ENCODE measurements at places on chromosomes 1 and 21. TPM values are rescaled to one million over a fixed set of nuclear protein-coding genes. Genes with fewer than 3 reads are reported as not detected.

GRCh38 chr1:168942165-168942564 is 164.3 kb upstream of the ATP1B1 start:
- DNase-seq = no peak
- H3K4me3 ChIP-seq = no peak overlapping the region
- H3K4me1 ChIP-seq = no peaks in the 10 kb centered on the region
- no peaks in the 10 kb centered on the region for H3K27me3 ChIP-seq
- H3K36me3 ChIP-seq = no peaks in the 10 kb centered on the region

DNA sequence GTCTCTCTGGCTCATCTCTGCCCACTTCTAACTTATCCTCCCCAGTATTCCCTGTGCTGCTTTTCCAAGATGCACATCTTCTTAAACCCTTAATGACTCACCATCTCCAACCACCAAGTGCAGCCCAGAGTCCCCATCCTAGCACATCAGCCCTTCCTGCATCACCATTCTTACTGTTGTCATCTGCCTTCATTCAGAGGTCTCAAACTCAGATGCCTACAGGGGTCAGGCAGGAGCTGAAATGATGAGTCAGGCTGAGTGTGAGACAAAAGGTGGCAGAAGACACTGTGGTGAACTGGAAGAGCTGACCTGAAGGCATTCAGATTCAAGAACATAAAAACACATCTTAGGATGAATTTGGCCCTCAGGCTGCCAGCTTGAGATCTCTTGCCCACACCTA is 34.6 kb downstream of the OLFML2B start:
- no peak overlapping the region for H3K4me3 ChIP-seq
- H3K4me1 ChIP-seq = no peaks in the 10 kb centered on the region
- no peaks in the 10 kb centered on the region for H3K27me3 ChIP-seq
- no peak overlapping the region for H3K27ac ChIP-seq
- no peaks in the 10 kb centered on the region for H3K36me3 ChIP-seq
- no peak for DNase-seq

The VASH2 gene
- 4.0 TPM for total RNA-seq

DNA sequence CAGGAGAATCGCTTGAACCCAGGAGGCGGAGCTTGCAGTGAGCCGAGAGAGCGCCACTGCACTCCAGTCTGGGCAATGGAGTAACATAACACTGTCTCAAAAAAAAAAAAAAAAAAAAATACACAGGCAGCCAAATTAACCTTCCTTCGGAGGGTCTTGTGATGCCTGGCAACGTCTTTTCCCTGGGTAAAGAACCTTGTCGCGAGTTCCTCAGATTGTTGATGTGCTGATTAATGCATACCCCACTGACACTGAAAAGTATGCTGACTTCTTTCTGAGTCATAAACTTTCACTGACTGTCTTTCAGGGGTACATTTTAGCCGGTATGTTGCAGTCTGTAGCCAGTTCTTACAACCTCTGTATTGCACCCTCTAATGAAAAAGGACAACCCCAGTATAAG is 95.1 kb upstream of the SOD1 start:
- H3K36me3 ChIP-seq = no peaks in the 10 kb centered on the region
- H3K4me3 ChIP-seq = no peak overlapping the region
- no peak overlapping the region for H3K27ac ChIP-seq
- no peak for DNase-seq
- peaks cover 6% of the 10 kb centered on the region for H3K4me1 ChIP-seq

- H3K27ac ChIP-seq = no peak overlapping the region
- no peaks in the 10 kb centered on the region for H3K36me3 ChIP-seq
- H3K4me1 ChIP-seq = no peaks in the 10 kb centered on the region
- no peak for DNase-seq
Measured at GRCh38 chr1:168556647-168557046, 12.8 kb upstream of the XCL2 start.

GRCh38 chr21:26686278-26686677 is 113.2 kb upstream of the CYYR1 start:
- no peak for DNase-seq
- no peak overlapping the region for H3K27ac ChIP-seq
- H3K4me1 ChIP-seq = no peaks in the 10 kb centered on the region
- H3K4me3 ChIP-seq = no peak overlapping the region
- H3K36me3 ChIP-seq = no peaks in the 10 kb centered on the region

- no peak for DNase-seq
- H3K27me3 ChIP-seq = no peaks in the 10 kb centered on the region
- H3K27ac ChIP-seq = no peak overlapping the region
- H3K4me1 ChIP-seq = no peaks in the 10 kb centered on the region
- H3K36me3 ChIP-seq = peaks cover 4% of the 10 kb centered on the region
Measured at GRCh38 chr1:21852282-21853130, 40.4 kb downstream of the LDLRAD2 start.

DNA sequence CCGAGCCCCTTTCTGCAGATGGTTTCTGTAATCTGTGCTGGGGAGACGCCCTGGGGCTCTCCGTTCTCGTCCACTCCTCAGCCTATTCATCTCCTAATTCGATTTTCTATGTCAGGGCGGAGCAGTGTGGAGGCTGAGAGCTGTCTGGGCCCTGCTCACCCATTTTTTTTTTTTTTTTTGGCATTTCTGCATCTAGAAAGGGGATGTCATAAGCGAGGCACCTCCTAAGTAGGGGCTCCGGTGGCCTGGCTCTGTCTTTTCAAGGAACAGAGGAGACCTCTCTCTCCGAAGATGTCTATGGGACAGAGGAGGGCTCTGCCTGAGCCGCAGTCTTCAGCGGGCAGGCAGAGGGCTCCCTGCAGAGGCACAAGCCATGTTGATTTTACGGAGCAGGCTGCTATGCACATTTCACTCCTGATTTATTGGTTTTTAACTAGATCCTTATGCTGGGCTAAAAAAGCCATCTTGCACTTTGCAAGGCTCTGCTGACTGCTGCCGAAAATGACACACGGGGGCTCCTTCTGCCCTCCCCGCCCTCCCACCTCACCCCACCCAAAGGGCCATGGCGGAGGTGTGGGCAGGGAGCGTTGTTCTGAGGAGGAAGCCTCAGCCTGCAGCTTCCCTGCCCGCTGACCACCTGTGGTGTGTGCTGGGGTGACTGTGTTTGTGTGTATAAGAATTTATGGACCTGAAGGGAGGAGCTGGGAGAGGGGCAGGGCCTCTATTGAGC is 71.0 kb downstream of the FOXD2 start:
- no peak for DNase-seq
- H3K27me3 ChIP-seq = peaks cover 17% of the 10 kb centered on the region
- H3K27ac ChIP-seq = no peak overlapping the region
- peak overlapping the region; percentile 53 for H3K4me3 ChIP-seq
- H3K4me1 ChIP-seq = no peaks in the 10 kb centered on the region

DNA sequence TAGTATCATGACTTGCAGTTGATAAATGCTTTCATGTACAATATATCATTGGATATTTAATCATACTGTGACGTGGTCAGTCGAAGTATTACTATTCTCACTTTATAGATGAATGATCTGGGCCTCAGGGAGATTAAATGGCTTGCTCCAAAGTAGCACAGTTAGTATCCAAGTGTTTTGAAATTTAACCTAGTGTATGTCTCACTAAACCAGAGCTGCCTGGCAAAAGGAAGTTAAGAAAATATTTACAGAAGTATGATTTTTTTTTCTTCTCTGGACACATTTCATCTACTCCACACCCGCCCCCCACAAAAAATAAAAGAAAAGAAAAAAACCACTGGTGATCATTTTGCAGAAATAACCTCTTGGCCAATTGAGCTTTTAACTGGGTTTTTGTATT is 71.9 kb upstream of the CXADR start:
- peak overlapping the region; percentile 6 for H3K27ac ChIP-seq
- no peaks in the 10 kb centered on the region for H3K4me1 ChIP-seq
- no peaks in the 10 kb centered on the region for H3K36me3 ChIP-seq
- H3K27me3 ChIP-seq = no peaks in the 10 kb centered on the region
- no peak overlapping the region for H3K4me3 ChIP-seq

The ESRRG gene
- total RNA-seq = 5.6 TPM

The MATN1 gene
- total RNA-seq = not detected

GRCh38 chr1:230189824-230190223 is 122.8 kb downstream of the GALNT2 start:
- H3K36me3 ChIP-seq = no peaks in the 10 kb centered on the region
- no peaks in the 10 kb centered on the region for H3K27me3 ChIP-seq
- H3K27ac ChIP-seq = no peak overlapping the region
- DNase-seq = no peak
- H3K4me3 ChIP-seq = no peak overlapping the region
- no peaks in the 10 kb centered on the region for H3K4me1 ChIP-seq

DNA sequence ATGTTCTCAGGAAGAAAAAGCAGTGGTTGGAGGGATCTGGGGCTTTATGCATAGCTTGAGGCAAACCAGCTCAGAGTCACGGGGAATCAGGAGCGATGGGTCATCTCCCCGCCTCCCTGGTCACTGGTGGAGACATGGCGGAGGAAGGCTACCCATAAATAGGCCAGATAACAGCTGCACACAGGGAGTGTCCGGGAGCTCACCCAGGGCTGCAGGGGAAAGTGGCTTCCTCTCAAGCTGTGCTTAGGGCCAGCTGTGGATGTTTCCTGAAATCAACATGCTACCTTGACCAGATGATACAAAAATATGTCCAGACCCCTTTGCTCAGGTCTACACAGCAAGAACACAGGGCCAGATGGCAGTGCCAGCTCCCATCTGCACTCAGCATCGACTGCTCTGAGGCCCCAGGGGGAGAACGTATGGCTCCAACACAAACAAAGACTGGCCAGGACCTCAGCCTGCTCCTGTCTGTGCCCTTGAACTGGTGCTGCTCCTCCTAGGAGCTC is 27.1 kb upstream of the RERE start:
- no peaks in the 10 kb centered on the region for H3K27me3 ChIP-seq
- H3K4me1 ChIP-seq = peaks cover 7% of the 10 kb centered on the region
- H3K27ac ChIP-seq = no peak overlapping the region
- H3K36me3 ChIP-seq = no peaks in the 10 kb centered on the region
- DNase-seq = no peak

DNA sequence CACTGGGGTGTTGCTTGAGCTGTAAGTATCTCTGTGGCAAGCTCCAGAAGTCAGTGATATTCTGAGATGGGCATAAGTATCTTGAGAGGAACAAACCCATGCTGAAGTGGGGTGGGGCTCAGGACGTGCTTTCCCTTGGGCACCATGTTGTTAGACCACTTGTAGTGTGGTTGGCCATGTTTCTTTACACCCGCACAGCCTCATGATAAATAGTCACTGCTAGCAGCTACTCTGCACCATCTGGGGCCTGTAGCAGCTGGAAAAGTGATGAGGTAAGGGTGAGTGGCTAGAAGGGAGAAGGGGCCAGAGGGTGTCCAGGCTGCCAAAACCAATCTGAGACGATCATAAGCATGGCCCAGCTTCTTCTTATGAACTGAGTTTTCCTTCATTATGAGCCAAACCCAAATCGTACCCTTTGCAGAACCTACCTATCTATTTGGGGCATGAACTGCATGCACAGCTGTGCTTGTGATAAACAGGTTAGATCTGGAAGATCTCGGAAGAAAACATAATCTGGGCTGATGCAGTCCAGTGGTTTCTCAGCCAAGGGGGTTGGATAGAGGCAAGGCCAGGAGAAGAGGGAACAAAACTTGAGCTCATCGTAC is 91.9 kb upstream of the IRF2BP2 start:
- peak overlapping the region; percentile 23 for H3K27ac ChIP-seq
- no peak overlapping the region for H3K4me3 ChIP-seq
- H3K4me1 ChIP-seq = no peaks in the 10 kb centered on the region

DNA sequence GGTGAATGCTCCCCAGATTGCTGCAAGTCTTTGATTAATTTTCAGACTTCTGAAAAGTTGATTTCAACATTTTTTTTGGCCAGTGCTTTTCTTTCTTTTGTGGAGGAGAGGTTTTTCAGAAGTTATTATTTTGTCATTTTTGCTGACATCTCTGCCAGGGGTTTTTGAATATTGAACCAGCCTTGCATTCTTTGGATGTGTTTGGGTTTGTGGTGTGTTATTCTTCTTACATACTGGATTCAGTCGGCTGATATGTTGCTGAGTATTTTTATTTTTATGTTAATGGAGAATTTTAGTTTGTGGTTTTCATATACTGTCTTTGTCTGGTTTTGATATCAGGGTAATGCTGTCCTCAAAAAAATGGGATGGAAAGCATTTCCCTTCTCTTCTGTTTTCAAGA is 25.3 kb downstream of the OBSCN start:
- no peaks in the 10 kb centered on the region for H3K4me1 ChIP-seq
- no peaks in the 10 kb centered on the region for H3K27me3 ChIP-seq
- no peak overlapping the region for H3K4me3 ChIP-seq
- no peak overlapping the region for H3K27ac ChIP-seq

The CELA2A gene
- not detected for total RNA-seq

- H3K27ac ChIP-seq = peak overlapping the region; percentile 90
- H3K36me3 ChIP-seq = no peaks in the 10 kb centered on the region
- no peaks in the 10 kb centered on the region for H3K27me3 ChIP-seq
- DNase-seq = no peak
Measured at GRCh38 chr1:9238550-9238949, 4.0 kb downstream of the H6PD start.

DNA sequence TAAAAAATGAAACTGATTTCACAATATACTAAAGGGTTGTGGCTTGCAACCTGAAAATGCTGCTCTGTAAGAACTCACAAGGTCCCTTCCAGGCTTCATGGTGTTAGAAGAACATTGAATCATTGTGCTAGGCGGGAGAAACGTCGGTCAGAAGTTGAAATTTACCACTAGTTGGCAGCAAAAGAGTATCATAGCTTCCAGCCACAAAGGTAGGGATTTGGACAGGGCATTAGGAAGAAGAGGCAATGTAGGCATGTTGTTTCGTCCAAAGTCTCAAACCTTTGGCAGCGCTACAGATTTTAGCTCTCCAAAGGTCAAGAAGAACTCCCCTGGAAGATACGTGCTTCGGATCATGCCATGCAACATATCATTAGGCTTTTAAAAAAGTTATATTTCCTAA is 62.5 kb upstream of the ZP4 start:
- H3K4me3 ChIP-seq = no peak overlapping the region
- DNase-seq = no peak
- no peaks in the 10 kb centered on the region for H3K27me3 ChIP-seq
- no peaks in the 10 kb centered on the region for H3K4me1 ChIP-seq
- H3K36me3 ChIP-seq = no peaks in the 10 kb centered on the region

DNA sequence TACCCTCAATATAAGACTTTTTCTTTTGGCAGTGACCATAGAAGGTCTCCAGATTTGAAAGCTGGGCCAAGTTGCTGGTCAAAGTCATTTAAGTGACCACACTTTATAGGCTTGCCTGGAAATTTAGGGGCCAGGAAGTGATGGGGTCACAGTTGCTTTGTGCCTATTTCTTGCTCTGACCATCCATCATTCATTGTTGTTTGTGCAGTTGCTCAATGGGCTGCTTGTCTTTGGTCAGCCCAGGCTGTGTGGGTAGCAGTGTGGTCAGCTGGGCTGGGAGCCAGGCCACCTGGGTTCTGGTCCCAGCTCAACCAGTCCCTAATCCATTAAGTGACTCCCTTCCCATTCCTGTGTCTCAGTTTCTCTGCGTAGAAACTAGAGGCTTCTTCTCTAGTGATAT is 2.1 kb upstream of the OTUD7B start:
- H3K27me3 ChIP-seq = no peaks in the 10 kb centered on the region
- H3K4me3 ChIP-seq = no peak overlapping the region
- DNase-seq = no peak
- H3K36me3 ChIP-seq = no peaks in the 10 kb centered on the region
- H3K27ac ChIP-seq = no peak overlapping the region

The ALG6 gene
- total RNA-seq = 8.8 TPM

The SRGAP2B gene
- 21.8 TPM for total RNA-seq

All from breast epithelium (tissue), 4 donors.